ENCODE measurements at places on chromosomes 1 and 21.
A peak's percentile ranks its signal among the peaks of the same experiment; 100 is the strongest.

GRCh38 chr1:229097356-229097755, 173.6 kb upstream of the RAB4A start:
- DNase-seq = no peak

GRCh38 chr1:77560741-77561140, 121.7 kb downstream of the ZZZ3 start:
- no peak for DNase-seq

DNA sequence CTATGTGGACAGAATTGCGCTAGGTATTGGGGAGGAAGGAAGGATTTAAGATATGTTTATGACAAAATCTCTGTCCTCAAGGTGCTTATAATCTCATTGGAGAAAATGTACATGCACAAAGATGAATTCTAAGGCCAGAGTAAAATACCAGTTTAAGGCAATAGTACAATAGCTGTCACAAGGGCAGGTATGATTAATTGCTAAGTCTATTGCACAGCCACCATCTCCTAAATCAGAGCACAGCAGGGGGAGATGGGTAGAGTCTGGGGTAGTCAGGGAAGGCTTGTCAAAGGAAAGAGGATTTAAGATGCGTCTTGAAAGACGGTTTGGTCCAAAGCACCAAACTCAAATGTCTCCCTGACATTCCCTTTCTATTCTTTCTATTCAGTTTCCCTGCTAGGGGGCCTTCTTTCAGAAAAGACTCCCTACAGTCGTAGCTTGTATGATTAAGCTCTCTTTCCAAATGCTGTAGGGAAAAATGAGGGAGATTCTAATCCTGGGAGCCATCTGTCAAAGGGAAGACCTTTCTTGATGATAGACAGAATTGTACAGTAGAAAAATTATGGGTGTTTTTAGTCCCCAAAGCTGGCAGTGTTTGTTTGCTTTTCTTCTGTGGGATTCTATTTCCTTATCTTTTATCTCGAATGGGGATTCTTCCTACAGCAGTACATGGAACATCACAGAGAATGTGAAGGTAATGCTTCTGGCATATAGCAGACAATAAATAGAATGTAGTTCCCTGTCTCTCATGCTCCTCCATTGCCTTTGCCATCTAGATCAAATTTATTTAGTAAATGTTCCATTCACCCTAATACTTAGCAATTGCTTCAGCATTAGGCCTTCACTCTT, 107.6 kb upstream of the NFIA start:
- DNase-seq = no peak

GRCh38 chr1:178650934-178651511, 74.0 kb upstream of the RALGPS2 start:
- DNase-seq = no peak

DNA sequence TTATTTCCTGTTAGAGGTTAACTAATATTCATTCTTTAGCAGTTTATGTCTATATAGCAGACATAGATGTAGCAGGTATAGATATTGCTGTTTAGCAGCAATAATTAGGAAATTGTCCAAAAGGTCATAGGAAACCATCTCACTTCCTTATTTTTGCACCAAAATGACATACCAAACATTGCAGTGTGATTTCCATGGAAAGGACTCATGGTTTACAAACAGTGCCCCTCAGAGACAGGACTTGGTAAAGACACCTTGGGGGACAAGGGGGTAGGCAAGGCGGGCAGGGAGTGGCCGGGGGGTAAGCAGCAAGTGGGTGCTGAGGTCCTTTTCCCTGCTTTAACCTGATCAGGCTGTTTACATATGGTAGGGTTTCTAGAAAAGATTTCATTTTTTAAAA, 30.5 kb downstream of the BATF3 start:
- DNase-seq = no peak

DNA sequence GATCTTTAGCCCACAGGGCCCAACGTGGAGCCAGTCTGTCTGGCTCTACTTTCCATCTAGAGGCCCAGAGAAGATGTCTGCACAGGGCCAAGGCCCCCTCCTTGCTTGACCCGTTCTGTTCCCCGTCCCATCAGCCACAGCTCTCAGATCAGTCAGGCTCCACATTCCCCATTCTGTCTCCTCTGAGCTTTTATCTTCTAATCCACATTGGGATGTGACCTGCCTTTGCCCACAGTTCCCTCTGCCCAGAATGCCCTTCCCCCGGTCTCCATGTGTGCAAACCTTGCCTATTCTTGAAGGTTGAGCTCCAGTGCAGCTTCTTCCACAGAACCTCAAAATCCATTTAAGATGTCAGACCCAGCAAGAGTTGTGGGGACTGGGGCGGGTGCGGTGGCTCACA, 53.3 kb upstream of the WASF2 start:
- no peak for DNase-seq

GRCh38 chr21:45736690-45737484, 93.4 kb downstream of the PCBP3 start:
- no peak for DNase-seq

- DNase-seq = no peak
These were observed 27.2 kb upstream of the NFIA start for GRCh38 chr1:61055110-61055614.

DNA sequence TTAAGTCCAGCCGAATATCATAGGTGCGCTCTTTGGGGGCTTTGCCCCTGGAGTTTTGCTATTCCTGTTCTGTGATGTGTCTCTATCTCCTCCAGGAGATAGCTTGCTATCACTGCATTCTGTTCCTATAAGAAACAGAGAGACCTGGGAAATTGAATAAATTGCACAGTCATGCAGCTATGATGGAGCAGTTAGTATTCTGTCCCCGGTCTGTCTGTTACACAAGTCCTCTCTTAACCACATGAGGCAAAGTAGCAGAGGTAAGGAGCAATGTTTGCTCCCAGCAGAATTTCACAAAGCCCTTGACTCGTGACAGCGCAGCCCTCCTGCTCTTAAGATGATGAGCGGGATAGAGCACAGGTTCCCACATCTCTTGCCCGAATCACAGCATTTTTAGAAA, 63.9 kb upstream of the GRHL3 start:
- no peak for DNase-seq

- no peak for DNase-seq
These were observed 70.2 kb downstream of the TOR3A start for GRCh38 chr1:179151908-179152682.

DNA sequence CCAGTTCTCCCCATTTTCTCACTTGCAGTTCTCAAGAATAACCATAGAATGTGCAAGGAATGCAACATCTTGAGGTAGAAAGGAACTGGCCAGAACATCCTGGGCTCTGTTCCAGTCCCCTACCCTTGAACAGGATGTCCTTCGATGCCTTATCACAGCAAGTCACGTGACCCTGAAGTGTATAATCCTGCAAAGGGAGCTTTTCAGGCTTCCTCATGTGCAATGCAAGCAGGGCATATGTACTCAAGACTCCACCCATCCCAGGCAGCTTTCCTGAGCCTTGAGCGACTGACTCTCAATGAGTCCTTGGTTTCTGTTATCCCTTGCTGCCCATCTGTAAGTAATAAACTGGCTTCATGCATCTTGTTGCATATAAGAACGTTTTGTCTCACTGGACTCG, 311.0 kb downstream of the MRPL39 start:
- DNase-seq = no peak

DNA sequence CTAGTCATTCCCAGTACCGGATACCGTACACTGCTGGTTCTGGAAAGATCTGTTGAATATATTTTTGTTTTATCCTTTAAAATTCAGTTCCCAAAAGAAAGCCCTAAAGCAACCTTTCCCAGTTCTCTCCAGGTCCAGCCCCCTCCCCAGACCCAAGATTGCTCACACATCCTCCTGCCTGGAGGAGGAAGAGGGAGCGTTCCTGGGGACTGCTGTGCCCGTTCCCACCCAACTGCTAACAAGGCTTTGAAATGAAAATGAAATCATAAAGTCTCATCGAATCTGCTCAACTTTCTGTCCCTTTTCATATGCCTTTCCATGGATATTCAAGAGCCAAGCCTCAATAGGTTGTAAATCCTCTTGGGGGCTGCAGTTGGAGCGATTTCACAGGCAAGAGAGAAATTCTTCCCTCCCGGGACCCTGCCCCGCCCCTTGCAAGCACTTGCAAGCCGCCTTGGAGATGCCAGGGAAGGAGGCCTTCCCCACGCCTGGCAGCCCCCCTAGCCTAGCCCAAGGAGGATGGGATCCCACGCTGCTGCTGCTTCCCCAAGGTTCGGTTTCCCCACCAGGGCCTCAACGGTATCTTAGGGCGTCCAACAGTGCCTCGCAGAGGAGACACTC, 113.2 kb upstream of the CACHD1 start:
- no peak for DNase-seq

DNA sequence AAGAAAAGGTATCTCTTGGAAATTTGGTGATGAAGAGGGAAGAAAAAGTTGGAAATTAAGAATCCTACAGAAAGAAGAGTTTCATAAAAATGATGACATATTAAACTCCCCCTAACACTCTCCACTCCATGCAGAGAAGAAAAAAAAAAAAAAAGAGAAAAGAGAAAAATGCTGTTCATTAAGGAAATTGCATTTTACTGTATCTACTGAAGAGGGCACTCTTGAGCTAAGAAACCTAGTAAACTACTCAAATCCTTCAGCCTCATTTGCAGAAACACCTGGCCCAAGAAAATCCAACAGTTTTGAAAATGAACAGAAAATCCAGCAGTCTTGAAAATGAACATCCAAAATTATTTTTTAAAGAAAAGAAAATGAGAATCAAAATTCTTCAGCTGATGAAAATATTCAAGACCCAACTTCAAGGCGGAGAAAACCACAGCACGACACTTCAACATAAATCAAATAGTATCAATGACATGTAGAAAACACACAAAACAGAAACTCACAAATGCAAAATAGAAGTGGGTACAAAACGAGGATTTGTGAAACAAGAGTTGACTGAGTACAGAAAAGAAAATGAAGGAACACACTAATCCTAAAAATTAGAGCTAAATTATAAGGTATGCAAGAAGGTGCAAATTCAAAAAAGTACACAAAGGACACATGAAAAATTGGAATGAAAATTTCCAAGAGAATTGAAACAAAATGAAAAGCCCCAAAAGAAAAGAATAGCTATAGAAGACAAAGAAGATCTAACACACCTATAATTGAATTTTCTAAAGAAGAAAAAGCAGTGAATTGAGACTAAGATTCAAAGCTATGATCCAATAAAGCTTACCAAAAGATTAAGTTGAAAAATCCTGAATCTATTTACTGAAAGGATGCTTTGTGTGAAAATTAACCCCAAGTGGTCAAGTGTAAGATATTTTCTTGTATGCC, 73.2 kb upstream of the DNAJC6 start:
- peak; percentile 48 for DNase-seq

GRCh38 chr21:28752131-28752530, 240.5 kb downstream of the LTN1 start:
- no peak for DNase-seq

All from CD4-positive, alpha-beta T cell treated with Interleukin-21 for 1 hour (primary cell).